NCI-H2029 (cell line): ENCODE measurements at places on chromosomes 2 and 18.

DNA sequence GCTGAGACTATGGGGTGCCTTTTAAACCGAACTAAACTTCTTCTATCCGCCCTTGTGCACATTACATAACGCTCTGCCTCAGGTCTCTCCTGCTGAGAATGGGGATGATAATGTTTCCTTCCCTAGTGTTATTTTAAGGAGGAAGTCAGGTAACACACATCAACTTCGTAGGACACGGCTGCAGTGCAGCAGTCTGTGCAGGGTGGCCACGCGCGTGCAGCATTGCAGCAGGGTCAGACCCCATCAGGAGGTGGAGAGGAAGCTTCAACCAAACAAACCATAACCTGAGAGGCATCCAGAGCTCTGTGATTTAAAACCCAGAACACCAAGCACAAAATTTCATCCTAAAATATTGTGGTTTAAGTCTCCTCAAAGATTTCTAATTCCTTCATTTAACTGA, 50.6 kb downstream of the MYT1L start:
- no peak for DNase-seq

DNA sequence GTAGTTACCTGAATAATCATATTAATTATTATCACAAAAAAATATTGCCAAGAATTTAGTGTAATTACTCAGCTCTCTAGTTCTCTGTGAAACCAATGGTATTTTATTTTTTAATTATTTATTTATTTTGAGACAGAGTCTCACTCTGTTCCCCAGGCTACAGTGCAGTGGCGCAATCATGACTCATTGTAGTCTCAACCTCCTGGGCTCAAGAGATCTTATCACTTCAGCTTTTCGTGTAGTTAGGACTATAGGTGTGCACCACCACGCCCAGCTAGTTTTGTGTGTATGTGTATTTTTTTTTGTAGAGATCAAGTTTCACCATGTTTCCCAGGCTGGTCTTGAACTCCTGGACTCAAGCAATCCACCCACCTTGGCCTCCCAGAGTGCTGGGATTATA, 440.4 kb upstream of the CDH20 start:
- DNase-seq = no peak

DNA sequence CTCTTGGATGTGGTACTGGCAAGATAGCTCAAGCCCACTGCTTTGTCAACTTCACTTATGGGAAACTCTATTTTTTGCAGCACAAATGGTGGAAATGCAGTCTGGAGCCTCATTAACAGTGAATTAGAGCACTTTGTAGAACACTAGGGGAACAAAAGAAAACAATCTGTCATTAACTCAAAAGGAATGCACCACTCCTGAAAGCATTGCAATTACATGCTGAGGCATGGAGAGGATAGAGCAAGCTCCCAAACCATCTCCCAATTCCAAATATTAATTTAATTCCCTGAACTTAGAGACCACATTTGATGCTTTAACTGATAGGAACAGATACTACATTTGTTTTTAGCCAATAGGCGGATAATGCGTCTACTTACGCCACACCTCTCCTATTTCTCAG, 32.8 kb upstream of the TANC1 start:
- DNase-seq = no peak

GRCh38 chr2:31483246-31483645, 68.7 kb upstream of the XDH start:
- DNase-seq = no peak

- DNase-seq = no peak
These were observed 102.2 kb downstream of the PIEZO2 start for GRCh38 chr18:11047156-11047555.

GRCh38 chr2:237210297-237210696, 124.6 kb downstream of the COPS8 start:
- no peak for DNase-seq

GRCh38 chr2:32061973-32062861, 1.1 kb upstream of the SPAST start:
- peak; percentile 45 for DNase-seq

- DNase-seq = no peak
These were observed 83.6 kb downstream of the CCDC138 start for GRCh38 chr2:108870069-108870644.

- no peak for DNase-seq
These were observed 128.3 kb upstream of the SPATS2L start for GRCh38 chr2:200177971-200178911.

GRCh38 chr2:201939453-201939941, 94.2 kb upstream of the FZD7 start:
- DNase-seq = no peak

- no peak for DNase-seq
These were observed 1100.4 kb upstream of the SLC39A10 start for GRCh38 chr2:194556629-194557028.

DNA sequence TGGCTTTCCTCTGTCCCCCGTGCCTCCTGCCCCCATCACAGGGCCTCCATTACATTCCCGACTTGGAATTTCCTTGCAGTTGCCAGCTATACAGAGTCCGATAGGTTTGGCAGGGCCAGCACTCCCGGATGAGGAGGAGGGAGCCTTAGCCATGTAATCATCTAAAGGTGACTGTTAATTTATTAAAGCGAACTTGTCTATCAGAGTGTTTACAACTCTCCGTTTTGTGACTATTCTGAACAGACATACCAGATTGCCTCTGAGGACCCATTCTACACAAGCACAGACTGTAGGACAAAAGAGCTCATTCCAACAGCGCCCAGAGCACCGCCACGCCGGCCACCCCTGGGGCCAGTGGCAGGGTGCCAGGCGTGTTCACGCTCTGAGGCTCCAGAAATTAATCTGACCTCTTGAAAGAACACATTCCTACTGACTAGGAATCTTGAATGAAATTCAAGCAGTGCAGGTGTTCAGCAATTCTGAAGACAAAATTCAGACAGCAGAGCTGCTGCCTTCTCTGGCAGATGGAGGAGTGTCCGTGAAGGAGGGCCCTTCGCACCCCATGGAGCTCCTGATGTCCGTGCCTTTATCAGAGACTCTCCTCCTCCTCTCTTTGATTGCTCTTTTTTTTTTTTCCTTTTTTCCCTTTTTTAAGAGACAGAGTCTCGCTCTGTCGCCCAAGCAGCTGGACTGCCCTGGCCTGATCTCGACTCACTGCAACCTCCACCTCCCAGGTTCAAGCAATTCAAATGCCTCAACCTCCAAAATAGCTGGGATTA, 58.1 kb upstream of the RALBP1 start:
- DNase-seq = no peak

DNA sequence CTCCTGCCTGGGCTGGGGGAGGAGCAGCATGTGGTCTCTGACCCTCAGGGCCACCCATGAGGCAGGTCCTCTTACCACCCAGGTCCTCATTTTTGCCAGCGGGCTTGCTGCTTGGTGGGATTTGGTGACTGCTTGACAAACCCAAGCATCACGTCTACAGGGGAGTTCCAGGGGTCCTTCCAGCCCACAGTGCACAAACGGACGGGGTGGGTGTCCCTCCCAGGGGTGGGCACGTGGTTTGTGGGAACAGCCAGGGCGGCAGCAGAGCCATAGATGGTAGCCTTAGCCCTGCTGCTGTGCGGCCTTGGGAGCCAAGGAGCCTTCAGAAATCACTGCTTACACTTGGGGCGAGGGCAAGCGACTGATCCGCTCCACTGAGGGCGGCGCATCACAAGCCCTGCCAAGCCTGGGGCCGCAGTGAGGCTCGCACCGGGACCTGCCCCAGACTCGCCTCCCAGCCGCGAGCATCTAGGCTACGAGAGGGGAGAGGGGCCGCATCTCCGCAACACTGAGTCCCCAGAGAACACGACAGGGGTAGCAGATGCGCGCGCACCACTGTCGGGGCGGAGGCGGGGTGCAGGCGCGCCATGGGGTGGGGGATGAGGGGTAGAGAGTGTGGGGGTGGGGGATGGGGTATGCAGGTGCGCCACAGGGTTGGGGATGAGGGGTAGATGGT, 36.9 kb downstream of the SNED1 start:
- no peak for DNase-seq

GRCh38 chr2:216606551-216607276, 26.5 kb upstream of the IGFBP2 start:
- no peak for DNase-seq

- DNase-seq = no peak
These were observed 9.6 kb upstream of the TGIF1 start for GRCh38 chr18:3440341-3440740.

DNA sequence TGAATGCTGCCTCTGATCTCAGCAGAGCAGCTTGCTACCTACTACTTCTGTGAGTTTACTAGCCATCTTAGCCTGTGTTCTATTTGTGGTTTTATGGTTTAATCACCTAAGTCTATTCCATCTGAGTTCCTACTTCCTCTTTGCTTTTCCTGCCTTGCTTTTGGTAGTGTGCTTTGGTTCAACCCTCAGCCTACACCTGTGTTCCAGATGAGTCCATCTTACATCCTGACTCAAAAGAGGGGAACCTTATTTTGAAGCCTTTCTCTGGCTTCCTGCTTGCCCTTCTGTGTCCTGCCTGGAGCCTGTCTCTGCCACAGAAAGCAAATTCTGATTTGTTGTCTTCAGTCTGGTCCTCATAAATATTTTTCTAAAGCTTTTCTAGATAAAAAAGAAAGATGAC, 530.3 kb upstream of the MEX3C start:
- no peak for DNase-seq

DNA sequence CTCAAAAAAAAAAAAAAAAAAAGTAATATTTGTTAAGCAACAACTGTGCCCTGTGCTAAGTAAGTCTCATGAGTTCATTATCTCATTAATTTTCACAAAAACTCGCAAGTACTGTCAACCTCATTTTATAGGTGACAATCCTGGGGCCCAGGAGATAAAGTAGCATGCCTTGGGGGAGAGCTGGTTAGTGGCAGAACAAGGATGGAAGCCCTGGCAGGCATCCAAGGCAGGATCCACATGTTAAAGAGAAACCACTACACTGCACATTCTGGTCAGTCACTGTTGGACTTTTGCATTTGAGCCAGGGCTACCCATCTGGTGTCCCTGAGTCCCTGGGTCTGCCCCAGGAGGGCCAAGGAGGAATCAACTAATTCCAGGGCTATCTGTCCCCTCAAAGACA, 54.6 kb downstream of the ZFP36L2 start:
- no peak for DNase-seq

GRCh38 chr2:212156088-212156487, 382.5 kb downstream of the ERBB4 start:
- no peak for DNase-seq

- DNase-seq = no peak
These were observed 62.0 kb downstream of the BIRC6 start for GRCh38 chr2:32418778-32419177.

- DNase-seq = no peak
These were observed 603 bp downstream of the ATAD2B start for GRCh38 chr2:23926290-23926749.

DNA sequence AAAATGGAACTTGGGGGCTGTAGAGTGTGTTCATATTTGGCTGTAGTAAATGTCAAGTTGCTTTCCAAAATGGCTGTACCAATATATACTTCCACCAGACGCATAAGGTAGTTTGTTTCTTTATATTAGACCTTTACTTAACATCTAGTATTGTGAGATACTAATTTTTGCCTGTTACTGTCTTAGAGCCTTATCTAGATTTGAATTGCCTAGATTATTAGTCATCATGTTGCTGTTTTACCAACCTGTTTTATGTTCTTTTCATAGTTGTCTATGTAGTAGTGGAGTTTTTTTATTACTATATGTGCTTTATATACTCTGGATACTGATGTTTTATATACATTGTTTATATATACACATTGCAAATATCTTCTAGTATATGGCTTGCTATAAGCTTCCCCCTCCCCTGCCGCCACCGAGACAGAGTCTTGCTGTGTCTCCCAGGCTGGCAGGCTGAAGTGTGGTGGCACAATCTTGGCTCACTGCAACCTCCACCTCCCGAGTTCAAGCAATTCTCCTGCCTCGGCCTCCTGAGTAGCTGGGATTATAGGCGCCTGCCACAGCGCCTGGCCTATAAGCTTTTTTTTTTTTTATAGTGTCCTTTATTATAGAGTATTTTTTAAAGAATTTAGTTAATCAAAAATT, 18.9 kb downstream of the SLC39A10 start:
- DNase-seq = no peak

- no peak for DNase-seq
These were observed 3.1 kb upstream of the FAM171B start for GRCh38 chr2:186690786-186691185.

DNA sequence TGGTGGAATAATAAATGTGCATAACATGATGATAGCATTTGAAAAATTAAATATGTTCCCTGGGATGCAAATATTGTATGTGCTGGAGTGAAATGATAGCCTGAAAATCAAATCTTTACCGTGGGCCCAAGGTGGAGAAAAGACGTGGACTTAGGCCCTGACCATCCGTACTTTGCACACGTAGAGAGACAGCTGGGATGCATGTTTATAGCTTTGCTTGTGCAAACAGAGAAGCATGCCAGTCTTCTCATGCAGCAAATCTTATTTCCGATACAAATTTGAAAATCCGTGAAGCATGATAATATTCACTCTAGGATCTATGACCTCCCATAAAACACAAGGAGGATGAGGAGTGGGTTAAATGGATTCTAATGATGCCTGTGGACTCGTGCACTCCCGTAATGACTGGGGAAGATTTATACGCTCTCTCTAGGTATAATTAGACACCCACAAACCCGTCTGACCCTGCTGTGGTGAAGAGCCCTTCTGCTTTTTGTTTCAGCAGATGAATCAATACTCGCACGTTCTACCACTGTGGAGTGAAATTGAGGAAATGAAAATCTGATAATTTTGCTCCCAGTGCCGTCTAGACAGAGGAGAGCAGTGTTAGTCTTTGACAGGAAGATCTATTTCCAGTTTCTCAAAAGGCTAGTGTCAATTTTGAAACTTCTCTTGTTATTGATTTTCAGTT, 810.3 kb upstream of the SALL3 start:
- DNase-seq = no peak

GRCh38 chr2:126835831-126836230, 62.9 kb upstream of the TEX51 start:
- no peak for DNase-seq

DNA sequence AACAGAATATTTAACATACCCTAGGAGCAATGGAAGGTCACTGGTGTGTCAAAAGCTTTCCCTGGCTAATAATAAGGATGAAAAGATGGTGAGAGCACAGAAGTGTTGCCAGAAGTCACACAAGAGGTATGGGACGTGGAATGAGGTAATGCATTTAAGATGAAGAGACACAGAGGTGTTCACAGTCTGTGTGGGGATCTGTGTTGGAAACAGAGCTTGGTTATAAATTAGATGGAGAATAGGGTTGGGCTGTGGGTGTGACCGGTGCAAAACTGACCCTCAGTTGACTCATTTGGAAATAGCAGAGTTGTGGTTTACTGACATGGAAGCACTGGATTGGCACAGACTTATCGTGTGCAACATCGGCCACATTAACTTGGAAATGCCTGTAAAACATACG, 372.5 kb downstream of the SATB2 start:
- DNase-seq = no peak

- DNase-seq = no peak
These were observed 12.8 kb upstream of the SKOR2 start for GRCh38 chr18:47264308-47264700.

DNA sequence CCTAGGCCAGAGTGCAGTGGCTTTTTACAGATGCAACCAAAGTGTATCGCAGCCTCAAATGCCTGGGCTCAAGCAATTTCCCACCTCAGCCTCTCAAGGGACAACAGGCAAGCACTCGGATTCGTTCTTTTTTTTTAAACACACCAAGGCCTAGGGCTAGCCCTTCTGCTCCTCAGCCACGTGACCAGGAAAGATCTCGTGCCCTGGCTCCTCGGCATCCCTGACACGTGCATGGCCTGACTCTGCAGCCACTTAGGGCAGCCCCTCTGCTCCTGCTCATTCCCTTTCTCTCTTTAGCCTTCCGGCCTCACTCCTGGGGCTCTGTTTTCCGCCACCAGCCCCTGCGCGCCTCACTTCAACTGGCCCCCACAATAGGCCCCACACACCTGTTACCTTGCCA, 18.4 kb downstream of the FAM178B start:
- no peak for DNase-seq
